ENCODE measurements at places on chromosomes 7 and 10. TPM values are rescaled to one million over a fixed set of nuclear protein-coding genes. Genes with fewer than 3 reads are reported as not detected.

GRCh38 chr7:127794136-127794535 lies 142.1 kb downstream of the SND1 start:
- H3K27ac ChIP-seq = no peak overlapping the region
- no peaks in the 10 kb centered on the region for H3K36me3 ChIP-seq
- DNase-seq = no peak
- H3K4me3 ChIP-seq = no peak overlapping the region
- no peaks in the 10 kb centered on the region for H3K4me1 ChIP-seq
- H3K27me3 ChIP-seq = no peaks in the 10 kb centered on the region

Gene TACC2
- total RNA-seq = 74.4 TPM

Gene FAM170B
- total RNA-seq = not detected

- DNase-seq = no peak
- no peak overlapping the region for H3K27ac ChIP-seq
- no peaks in the 10 kb centered on the region for H3K27me3 ChIP-seq
- no peaks in the 10 kb centered on the region for H3K36me3 ChIP-seq
- peaks cover 8% of the 10 kb centered on the region for H3K4me1 ChIP-seq
Observed at GRCh38 chr7:16638282-16639280, 7.0 kb downstream of the ANKMY2 start.

Gene MYO3A
- 0.84 TPM for total RNA-seq

DNA sequence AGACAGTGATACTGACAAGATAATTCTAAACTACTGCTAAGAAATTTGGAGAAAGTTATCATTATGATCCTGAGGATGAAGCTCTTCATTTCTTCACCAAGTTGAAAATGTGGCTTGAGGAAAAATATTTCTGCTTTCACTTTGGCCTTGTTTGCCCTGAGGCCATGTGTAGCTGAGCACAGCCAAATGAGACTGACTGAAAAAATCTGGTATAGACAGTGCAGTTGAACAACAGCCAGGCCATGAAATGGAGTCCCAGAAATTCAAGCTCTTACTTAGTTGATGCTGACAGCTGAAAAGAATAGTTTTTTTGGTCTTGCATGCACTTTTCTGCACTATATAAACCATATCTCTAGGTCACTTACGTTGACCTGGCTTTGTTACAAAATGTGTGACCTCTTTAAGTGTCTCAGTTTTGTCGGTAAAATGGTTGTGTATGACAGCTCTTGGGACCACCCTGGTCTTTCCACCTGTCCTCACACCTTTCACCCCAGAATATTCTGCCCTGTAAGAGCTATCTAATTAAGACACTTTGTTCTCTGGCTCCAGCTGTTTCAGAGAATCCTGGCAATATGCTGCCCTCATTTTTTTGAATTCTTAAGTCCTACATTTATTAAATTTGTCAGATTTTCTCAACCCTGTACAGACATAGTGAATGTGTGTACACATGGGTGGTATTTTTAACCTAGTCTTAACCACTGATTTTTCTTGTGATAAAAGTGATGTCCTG lies 91.3 kb downstream of the CD36 start:
- peaks cover 3% of the 10 kb centered on the region for H3K4me1 ChIP-seq
- no peak overlapping the region for H3K27ac ChIP-seq
- no peak overlapping the region for H3K4me3 ChIP-seq
- no peaks in the 10 kb centered on the region for H3K36me3 ChIP-seq
- DNase-seq = no peak

DNA sequence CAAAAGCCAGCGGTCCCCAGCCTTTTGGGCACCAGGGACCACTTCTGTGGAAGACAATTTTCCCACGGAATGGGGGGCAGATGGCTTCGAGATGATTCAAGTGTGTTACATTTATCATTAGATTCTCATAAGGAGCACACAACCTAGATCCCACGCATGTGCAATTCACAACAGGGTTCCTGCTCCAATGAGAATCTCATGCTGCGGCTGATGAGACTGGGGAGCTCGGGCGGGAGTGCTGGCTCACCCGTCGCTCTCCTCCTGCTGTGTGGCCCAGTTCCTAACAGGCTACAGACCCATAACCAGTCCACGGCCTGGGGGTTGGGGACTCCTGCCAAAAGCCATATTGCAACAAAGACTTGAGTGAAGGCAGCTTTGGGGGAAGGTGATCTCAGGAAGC lies 26.6 kb upstream of the DOCK1 start:
- H3K27me3 ChIP-seq = no peaks in the 10 kb centered on the region
- no peak overlapping the region for H3K27ac ChIP-seq
- H3K4me1 ChIP-seq = no peaks in the 10 kb centered on the region

Gene SKIDA1
- total RNA-seq = 1.2 TPM

Measured in aorta (tissue), 5 donors.